ENCODE measurements at places on chromosomes 13 and 19. TPM values are rescaled to one million over a fixed set of nuclear protein-coding genes. Genes with fewer than 3 reads are reported as not detected.

- H3K36me3 ChIP-seq = no peaks in the 10 kb centered on the region
- H3K27ac ChIP-seq = no peak overlapping the region
- no peaks in the 10 kb centered on the region for H3K27me3 ChIP-seq
- no peak overlapping the region for H3K4me3 ChIP-seq
- no peak for DNase-seq
Measured at GRCh38 chr13:47858042-47859025, 142.7 kb downstream of the SUCLA2 start.

- H3K4me1 ChIP-seq = no peaks in the 10 kb centered on the region
- H3K4me3 ChIP-seq = no peak overlapping the region
- H3K36me3 ChIP-seq = no peaks in the 10 kb centered on the region
- no peak overlapping the region for H3K27ac ChIP-seq
Measured at GRCh38 chr19:41531438-41532311, 44.3 kb upstream of the CEACAM21 start.

Gene TICAM1
- 0.48 TPM for total RNA-seq

DNA sequence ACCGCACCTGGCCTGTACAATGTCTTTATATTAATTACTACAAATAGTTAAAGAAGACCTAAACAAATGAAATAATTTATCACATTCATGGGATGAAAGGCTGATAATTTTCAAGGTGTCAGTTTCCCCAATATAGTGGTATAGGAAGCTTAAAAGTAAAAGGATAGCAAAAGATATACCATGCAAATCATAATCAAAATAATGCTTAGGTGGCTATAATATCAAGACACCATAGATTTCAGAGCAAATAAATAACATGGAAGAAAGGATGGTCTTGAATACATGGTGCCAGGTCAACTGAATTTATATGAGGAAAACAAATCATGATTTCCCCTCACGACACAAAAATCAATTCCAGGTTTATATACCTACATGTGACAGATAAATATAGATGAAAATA is 4.8 kb downstream of the ZNF790 start:
- no peak overlapping the region for H3K4me3 ChIP-seq
- no peak for DNase-seq
- H3K27ac ChIP-seq = no peak overlapping the region
- H3K36me3 ChIP-seq = peaks cover 74% of the 10 kb centered on the region

DNA sequence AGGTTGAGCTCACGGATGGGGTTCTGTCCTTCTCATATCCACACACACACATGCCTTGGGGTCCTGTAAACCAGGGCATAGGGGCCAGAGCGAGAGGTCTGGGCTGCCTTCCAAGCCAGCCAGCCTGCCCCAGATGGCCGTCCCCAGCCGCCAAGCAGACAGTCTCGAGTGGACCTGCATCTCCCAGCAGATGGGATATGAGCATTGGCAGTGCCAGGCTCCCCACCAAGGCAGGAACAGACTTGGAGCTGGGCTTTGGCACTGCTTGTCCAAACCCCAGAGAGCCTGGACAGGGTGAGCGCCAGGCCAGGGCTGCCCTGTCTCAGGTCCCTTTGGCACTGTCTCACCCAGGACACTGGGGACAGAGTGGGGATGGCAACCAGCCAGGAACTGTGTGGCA is 130.4 kb downstream of the DPF1 start:
- H3K27ac ChIP-seq = no peak overlapping the region
- H3K4me3 ChIP-seq = no peak overlapping the region
- no peaks in the 10 kb centered on the region for H3K4me1 ChIP-seq
- H3K27me3 ChIP-seq = no peaks in the 10 kb centered on the region

Gene TBXA2R
- total RNA-seq = 0.64 TPM

GRCh38 chr13:36814465-36814864 is 4.6 kb upstream of the RFXAP start:
- no peak for DNase-seq
- H3K27ac ChIP-seq = no peak overlapping the region
- H3K27me3 ChIP-seq = no peaks in the 10 kb centered on the region
- no peaks in the 10 kb centered on the region for H3K36me3 ChIP-seq

GRCh38 chr13:101977475-101977874 is 424.4 kb downstream of the FGF14 start:
- DNase-seq = no peak
- no peak overlapping the region for H3K27ac ChIP-seq
- no peaks in the 10 kb centered on the region for H3K4me1 ChIP-seq
- H3K27me3 ChIP-seq = no peaks in the 10 kb centered on the region
- no peaks in the 10 kb centered on the region for H3K36me3 ChIP-seq
- no peak overlapping the region for H3K4me3 ChIP-seq

Gene MCEMP1
- not detected for total RNA-seq
